ENCODE measurements at places on chromosomes 7 and 10.

GRCh38 chr7:135189961-135190360 lies 19.5 kb upstream of the CYREN start:
- DNase-seq: no peak

DNA sequence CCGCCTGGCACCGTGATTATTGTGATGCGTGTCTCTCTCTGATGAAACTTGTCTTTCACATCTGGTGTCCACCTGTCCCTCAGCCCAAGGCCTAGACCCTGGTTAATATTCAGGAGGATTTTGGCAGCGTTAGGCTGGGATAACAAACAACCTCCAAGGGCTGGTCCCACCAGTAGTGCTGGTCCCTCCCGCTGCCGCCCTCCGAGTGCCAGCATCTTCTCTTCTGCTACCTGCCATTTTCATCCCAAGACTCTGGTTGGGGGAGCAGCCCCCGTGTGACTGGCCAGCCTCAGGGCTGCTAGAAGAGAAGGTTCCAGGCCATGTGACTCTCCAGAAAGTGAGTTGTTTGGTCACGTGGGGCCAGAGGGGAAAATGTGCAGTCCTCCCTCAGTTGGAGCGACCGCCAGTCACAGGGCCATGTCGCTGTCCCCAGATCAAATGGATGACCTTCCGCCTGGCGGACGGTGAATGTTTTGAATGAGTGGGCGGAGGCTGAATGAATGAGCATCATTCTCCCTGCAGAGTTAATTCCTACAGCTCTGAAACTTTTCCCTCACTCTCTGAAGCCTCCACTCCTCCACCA lies 479.9 kb upstream of the FOXK1 start:
- DNase-seq: no peak

GRCh38 chr10:25820472-25820871 lies 113.6 kb upstream of the MYO3A start:
- DNase-seq: no peak

DNA sequence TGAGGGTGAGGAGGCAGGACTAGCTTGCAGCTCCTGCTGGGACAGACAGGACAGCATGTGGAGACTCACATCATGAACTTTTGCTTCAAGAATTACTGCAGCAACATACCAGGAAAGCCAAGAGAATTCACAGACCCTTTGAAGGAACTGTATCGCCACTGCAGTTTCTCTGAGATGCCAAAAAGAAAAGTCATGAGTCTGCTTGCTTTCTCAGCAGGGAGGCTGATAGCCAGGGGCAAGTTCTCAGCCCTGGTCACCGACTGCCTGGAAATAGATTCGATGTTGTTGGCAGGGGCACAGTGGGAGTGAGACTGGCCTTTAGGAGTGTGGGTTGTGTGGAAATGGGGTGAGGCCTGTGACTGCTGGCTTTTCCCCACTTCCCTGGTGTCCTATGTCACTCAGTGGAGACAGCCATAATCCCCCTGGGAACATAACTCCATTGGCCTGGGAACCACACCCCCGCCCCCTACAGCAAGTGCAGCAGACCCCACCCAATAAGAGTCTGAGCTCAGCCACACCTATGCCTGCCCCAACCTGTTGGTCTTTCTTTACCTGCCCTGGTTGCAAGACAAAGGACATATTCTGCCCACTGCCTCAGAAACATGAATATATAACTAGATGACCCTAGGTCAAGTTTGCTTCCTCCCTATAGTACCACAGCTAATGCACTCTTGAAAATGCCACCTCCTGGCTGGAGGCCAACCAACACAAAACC lies 1.6 kb upstream of the SAMD9 start:
- DNase-seq: no peak

DNA sequence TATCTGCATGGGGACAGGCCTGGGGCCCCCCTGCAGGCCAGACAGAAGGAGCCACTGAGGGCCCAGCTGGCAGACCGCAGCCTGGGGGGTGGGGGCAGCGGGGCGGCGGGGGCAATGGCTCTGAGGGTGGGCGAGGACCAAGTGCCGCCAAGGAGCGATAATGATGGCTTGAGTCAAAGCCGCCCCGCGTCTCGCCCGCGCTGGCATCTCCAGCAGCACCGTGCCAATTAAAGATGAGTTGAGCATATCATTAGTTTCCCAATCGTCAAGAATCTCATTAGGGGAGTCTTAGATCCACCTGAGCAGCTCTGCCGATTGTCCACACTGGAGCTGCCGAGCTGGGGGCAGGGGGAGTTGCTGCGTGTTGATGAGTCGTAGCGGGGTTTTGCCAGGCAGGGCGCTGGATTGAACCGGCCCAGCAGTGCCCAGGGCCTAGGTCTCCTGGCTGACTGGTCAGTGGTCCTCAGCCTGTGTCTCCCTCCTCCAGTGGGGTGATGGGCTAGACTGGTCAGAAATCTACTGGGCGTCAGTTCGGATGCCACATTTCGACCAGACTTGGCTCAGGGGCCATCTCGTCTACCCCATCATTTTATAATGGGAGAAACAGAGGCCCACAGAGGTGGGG lies 41.0 kb upstream of the PSMG3 start:
- no peak for DNase-seq

DNA sequence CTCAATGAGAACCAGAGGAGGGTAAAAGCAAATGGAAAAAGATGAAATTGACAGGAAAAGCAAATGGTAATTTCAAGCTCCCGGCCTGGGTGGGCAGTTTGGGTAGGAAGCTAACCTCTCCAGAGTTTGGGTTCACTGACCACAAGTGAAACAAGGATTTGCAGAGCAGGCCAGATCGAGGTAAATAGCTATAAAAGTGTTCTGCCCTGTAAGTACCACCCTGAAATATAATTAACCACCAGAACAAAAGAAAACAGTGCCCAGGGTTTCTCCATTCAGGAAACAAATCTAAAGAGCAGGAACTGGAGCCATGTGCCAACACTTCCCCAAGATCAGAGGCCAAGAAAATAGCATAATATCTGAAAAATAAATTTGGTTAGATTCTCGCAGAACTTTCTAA lies 276.7 kb upstream of the MEOX2 start:
- DNase-seq: no peak

GRCh38 chr10:33776419-33777070 lies 442.1 kb upstream of the NRP1 start:
- DNase-seq: no peak

DNA sequence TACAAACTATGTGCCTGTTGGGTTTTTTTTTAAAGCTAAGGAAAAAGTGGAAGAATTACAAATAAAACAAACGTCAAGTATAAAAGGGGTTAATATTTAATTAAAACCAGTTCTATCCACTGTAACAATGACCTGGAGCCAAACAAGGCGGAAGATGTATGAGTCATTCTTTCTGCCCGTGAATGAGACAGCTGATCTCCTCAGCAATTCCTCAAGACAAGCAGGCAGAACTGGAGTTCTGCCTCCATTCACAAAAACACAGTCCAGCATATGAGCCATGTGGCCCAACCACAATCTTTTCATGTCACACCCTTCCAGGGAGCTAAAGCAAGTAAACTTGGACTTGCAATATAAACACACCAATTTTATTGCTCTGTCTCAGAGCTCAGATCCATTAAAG lies 8.4 kb downstream of the ETV1 start:
- no peak for DNase-seq

GRCh38 chr10:15742836-15743235 lies 23.1 kb upstream of the ITGA8 start:
- DNase-seq: no peak

DNA sequence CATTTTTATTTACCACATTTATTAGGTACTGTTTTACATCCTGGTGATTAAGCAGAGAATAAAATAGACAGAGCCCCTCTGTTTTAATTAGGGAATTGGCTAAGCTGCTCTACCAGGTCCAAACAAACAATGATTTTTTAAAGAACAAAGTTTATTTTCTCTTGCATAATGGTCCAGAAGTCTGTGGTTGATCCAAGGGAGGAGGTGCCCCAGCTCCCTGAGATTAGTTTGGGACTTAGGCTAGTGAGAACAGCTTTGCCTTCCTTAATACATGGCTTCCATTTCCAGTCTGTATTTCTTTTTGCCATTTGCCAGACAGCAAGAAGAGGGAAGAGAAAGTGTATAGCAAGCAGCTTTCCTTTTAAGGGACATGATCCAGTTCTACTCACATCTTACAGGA lies 2.9 kb upstream of the MIOS start:
- DNase-seq: no peak

GRCh38 chr7:129721068-129721467 lies 109.5 kb downstream of the NRF1 start:
- no peak for DNase-seq

GRCh38 chr7:5495581-5496375 lies 72.1 kb upstream of the TNRC18 start:
- no peak for DNase-seq

GRCh38 chr7:63113713-63114285 lies 884.9 kb upstream of the ZNF722 start:
- DNase-seq: no peak

- no peak for DNase-seq
Measured at GRCh38 chr10:87594864-87595263, 64.8 kb upstream of the PAPSS2 start.

DNA sequence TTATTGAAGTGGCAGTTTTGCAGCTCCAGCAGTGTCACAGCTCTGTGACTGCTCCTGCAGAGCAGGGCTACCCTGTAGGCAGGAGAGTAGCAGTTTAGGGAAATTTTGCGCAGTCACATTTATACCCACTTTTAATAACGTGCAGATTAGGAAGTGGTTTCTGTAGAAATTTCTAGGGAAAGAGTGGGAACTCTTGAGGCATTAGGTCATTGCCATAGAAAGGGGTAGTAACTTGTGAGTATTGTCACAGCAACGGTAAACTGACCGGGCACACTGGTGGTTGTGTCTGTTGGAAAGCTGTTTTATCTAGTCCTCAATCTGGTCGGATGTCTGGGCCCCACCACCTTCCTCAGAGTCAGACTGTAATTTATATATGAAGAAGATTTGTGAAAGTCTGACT lies 51.9 kb downstream of the CDC14C start:
- DNase-seq: no peak

DNA sequence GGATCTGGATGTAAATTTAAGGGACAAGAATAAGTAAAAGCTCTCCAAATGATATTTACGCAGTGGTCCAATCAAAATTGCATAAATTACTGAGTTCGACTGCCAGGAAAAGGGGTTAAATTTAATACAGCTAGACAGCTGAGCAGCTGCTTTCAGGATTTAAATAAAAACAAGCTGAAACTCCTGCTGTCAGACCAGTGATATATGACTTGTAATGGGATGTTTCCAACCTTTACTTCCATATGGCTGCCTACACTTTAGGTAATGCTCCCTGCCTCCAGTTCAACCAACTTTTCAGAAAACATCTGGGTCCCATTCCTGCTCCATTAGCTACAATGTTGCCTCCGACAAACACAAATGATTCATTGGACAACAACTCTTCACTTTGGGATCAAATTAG lies 326.3 kb upstream of the DGKB start:
- no peak for DNase-seq

DNA sequence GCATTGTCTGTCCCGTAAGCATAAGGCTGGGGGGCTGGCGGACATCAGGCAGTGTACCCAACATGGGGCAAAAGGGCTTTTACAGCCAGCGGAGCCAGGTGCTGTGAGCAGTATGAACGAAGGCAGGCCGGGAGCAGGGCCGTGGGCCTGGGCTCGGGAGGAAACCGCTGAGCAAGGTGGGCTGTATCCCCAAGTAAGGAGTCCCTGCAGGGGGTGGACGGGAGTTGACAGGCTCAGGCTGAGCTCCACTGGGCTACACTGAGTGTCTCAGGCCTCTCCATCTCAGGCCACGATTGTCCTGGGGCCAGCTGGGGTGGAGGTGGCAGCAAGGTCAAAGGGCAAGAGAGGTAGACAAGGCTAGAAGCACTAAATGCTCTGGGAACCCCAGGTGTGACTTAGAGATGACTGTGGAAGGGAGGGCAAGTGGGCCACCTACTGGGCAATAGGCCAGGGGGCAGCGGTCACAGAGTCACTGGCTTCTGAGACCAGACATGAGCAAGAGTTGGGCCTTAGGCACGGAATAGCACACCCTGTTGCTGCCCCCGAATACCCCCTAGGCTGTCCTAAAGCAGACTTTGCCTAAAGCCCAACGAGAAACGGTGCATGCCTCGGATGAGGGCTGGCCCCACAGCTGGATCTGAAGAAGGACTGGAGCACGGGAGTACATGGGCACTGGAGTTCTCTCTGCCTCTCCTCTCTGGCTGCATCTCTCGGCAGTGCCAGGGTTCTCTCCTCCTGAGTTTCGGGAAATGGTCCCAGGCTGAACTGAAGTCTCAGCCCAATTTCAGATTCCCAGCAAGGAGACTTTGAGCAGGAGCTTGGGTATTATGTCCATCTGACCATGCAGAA lies 10.8 kb upstream of the RAMP3 start:
- no peak for DNase-seq

DNA sequence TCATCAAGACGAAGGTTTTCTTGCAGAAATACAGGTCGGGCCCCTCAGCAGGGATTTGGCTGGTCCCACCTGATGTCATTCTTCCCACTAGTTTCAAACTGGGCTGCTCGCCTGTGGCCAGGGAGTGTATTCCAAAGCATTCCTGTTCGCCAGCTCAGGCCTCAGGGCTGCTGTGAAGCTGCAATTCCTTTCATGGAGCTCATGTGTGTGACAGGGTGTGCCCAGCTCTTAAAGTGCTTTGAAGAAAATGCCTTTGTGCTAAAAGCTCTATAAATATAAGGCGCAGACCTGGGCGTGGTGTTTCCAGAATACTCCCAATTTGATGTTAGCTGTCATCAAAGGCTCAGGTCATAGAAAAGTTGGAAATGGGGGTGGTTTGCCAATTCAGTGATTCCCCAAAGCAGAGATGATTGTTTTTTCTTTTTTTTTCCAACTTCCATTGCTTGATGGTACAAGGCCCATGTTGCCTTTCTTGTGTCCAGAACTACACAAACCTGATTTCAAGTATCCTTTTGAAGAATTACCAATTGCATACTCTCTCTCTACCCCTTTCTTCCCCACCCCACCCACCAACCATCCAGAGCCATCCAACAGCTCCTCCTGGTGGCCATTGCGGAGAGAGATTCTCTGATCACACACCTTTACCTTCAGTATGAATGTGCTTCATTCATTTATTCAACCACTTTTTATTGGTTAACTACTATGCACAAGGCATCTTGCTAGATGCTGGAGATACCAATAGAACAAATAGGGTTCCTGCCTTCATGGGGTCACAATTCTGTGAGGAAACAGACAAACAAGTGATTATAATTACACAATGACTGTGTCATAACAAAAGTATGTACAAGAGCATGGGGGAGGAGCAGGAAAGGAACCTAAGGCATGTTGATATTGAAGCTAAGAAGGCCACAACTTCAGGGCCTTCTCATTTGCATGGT lies 297.3 kb upstream of the LYZL1 start:
- DNase-seq: peak; percentile 53

DNA sequence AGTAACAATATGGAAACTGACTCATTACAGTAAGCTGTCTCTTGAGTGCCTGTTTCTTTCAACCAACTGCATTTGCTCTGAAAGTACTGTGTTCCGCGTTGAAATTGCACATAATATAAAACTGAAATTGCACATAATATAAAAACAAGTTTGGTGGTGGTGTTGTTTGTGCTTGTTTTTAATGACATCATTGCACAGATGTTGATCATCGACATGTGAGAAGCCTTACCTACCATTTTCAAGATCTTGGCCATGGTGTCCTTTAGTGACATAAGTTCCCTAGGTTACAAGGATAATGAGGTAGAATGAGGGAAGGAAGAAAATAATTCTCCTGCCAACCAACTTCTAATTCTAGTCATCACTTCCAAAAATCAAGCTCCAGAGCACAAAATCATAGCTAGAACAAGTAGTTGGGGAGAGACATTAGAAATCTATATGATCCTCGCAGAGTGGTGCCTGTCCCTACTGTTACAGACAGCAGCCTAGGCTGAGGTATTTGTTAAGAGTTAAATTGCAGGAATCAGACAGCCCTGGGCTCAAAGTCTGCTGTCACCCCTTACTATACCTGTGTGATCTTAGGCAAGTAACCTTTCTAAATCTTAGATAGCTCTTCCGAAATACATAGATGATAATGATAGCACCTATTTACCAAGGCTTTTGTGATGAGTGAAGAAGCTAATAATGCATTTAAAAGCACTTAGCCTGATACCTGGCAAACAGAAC lies 29.3 kb downstream of the DOCK4 start:
- no peak for DNase-seq
